ENCODE measurements at places on chromosomes 2 and 18. TPM values are rescaled to one million over a fixed set of nuclear protein-coding genes. Genes with fewer than 3 reads are reported as not detected.

Gene ABCB11
- polyA plus RNA-seq: 0.16 TPM

- H3K36me3 ChIP-seq: no peaks in the 10 kb centered on the region
- no peak for DNase-seq
- no peak overlapping the region for H3K4me3 ChIP-seq
- H3K27ac ChIP-seq: no peak overlapping the region
These were observed 187.8 kb upstream of the TNP1 start for GRCh38 chr2:217047631-217048030.

Gene SIX3
- polyA plus RNA-seq: not detected

Gene LYG2
- not detected for polyA plus RNA-seq

Gene RFTN2
- polyA plus RNA-seq: 5.0 TPM

DNA sequence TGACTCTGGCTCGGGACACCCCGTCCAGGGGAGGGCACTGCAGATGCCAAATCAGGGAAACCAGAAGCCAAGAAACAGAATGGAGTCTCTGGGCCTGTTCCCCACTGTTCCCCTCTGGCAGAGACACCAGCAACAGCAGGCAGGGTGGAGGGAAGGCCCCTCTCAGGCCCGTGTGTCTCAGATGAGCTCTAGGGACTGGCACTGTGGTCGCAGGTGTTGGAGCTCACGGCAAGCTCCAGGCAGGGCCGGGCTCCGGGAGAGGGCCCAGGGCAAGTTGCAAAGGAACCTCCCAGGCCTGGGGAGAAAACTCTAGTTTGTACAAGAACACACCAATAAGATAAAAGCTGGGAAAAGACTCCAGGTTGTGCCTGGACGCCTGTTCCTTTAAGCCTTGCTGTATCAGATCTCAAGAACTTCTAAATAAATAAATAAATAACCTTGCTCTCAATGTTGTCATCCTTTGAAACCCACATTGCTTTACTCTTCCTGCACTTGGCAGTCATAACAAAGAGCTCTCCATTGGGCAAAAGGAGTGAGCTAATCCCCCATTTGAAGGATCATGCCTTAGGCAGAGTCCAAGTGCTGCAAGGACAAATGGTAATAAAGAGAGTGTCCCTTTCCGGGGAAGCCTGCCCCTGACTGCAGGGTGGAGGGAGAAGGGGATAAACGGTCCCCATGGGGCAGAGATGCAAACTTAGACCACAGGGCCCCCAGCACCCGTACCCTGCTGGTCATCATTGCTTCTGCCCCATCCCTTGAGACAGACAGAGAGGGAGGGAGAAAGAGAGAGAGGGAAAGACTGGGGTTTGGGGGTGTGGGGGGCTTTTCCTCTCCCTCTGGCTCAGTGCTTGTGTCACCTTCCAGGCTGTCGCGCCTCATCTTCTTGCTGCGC lies 33.3 kb downstream of the CNGA3 start:
- H3K27ac ChIP-seq: no peak overlapping the region
- H3K36me3 ChIP-seq: no peaks in the 10 kb centered on the region
- H3K4me3 ChIP-seq: no peak overlapping the region
- peaks cover 15% of the 10 kb centered on the region for H3K27me3 ChIP-seq

All from endothelial cell of umbilical vein (primary cell).